KG1 (cell line): ENCODE measurements at places on chromosomes 5 and 9.

DNA sequence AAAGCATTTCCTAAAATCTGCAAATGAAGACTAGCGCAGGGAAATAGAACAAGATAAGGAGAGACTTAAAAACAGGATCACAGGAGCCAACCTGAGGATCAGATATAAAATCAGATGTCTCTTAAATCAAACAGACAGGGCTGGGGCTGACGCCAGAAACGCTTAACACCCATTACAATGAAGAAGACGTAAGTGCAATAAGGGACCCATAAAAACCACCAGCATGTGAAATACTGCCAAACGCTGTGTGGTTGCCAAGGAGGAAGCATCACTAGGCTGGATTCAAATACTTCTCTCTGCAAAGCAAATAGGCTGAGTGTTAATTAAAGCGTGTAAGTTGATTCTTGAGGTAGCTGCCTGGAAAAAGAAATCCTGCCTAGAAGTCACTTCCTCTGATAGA lies 74.4 kb upstream of the ATP10B start:
- no peak for DNase-seq

- no peak for DNase-seq
These were observed 226.4 kb upstream of the ISL1 start for GRCh38 chr5:51156838-51157237.

DNA sequence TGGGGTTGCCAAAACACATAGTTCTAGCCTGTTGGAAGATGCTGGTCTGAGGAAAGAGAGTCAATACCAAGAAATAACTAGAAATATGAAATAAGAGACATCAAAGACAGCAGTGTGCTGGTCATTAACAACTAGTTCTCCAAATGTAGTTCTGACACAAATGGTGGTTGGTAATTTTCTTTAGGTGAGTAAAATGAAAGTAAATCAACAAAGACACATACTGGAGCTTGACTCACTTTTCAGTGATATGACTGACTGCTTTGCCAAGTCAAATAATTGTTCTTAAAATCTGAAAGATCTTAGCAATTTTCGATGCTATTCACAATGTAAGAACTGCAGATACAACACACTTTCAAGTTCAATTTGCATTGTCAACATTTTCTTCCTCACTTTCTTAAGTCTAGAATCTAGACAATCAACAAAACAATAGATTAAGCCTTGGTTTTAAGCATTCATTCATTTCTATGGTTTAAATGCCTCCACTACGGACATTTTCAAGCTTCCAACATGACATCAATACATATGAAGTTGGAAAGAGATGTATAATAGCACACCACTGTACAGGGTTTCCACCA lies 166.8 kb upstream of the MAP3K1 start:
- DNase-seq, result no peak

DNA sequence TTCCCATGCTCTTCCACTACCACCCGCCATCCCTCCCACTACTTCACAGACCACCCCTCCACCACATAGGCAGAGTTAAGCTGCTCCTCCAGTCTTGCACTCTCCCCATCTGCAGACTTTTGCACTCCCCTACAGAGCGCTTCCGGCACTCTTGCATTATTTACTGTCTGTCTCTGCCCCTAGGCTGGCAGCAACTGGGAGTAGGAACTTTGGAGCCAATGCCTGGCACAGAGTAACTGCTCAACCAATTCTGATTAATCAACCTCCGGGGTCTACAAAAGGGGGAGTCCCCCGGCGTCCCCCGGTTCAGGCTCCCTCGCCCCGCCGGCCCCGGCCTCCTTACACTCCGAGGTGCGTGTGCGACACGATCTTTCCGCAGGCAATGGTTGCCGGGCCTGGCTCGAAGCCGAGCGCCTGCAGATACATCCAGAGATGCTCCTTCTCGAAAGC lies 498 bp downstream of the HAUS6 start:
- DNase-seq, result no peak

DNA sequence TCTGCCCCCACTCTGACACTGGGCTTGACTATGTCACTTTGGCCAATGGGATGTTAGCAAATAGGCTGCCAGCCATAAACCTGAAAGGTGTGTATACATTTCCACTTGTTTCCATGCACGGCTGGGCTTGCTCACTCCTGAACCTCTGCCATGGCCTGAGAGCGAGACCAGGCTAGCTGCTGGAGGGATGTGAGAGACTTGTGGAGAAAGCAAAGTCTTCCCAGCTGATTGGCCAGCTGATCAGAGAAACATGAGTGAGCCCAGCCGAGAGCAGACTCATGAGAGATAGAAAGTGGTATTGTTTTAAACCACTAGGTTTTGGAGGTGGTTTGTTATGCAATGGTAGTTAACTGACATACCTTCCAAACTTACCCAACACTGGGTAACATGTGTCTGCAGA lies 13.9 kb downstream of the FAM193B start:
- no peak for DNase-seq
